ENCODE measurements at places on chromosomes 7 and 10.

DNA sequence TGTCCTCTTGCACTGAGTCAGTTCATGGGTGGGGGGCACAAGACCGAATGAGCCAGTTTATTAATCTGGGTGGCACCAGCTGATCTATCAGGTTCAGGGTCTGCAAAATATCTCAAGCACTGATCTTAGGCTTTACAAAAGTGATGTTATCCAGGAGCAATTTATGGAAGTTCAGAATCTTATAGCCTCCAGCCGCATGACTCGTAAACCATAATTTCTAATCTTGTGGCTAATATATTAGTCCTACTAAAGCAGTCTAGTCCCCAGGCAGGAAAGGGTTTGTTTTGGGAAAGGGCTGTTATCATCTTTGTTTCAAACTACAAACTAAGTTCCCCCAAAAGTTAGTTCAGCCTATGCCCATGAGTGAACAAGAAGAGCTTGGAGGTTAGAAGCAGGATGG, 33.9 kb downstream of the AKR1C8 start:
- DNase-seq, result no peak

DNA sequence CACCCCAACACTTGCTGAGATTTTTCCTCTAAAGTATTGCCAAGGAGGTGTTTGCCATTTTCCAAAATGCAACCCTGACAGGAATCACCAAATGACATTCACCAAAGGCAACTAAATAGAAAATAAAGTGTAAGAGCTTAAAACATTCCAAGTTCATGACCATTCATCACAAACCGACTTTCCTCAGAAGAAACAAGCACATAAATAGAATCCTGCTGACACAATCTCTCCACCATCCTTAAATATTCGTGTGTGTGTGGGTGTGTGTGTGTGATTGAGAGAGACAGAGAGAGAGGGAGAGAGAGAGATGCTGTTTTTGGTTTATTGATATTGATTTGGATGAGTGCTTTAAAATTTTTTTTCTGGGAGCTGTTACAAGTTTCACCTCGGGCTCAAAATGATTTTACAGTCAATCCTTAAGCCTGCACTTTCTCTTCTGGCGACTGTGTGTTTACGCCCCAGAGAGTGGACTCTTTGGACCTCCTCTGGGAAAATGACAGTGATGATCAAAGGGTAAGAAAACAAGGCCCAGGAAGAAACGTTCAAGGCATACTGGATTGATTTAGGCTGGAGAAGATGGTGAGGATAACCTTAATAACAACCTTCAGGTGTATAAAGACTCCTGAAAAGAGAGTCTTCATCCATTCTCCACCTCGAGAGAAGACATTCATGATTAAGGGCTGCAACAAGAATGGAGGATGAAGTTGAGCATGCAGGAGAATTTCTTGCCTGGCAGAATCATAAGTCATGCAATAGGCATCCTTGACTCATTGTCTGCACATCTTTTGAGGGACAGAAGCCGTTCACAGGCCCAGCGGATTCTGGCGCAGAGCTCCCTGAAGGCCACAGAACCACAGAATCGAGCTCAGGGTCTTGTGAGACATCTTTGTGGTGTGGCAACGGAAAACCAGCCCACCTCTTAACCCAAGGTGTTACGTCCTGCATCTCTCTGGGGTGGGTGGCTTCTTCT, 104.4 kb upstream of the FGFR2 start:
- no peak for DNase-seq

DNA sequence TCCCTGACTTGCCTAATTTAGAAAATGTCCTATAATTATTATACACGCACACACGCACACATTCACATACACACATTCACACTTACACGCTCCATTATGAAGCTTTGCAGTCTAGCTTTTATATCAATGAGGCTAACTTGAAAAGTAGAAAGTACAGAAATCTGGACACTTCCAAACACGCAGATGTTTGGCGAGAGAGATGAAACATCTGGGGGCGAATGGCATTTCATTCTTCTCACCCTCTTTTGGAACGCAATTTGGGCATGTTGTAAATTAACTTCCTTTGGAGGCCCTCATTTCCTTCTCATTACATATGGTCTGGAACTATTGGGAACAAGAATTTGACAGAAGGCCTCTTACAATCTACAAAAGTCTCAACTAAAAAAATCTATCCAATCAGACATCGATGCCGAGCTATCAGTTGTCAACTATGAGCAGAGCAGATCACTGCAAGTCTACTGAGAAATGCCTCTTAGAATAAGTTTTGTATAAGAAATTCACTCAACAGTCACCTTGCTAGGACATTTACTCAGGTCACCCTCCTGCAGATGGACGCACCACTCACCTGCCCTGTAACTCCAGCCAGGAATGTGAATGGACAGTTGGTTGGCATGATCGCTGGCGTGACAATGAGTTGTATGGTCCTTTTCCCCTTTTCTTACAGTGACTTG, 115.2 kb upstream of the ADAM12 start:
- no peak for DNase-seq

- DNase-seq, result no peak
Observed at GRCh38 chr7:81399471-81399870, 370.4 kb downstream of the HGF start.

GRCh38 chr10:85858776-85859515, 507.6 kb downstream of the GRID1 start:
- no peak for DNase-seq

DNA sequence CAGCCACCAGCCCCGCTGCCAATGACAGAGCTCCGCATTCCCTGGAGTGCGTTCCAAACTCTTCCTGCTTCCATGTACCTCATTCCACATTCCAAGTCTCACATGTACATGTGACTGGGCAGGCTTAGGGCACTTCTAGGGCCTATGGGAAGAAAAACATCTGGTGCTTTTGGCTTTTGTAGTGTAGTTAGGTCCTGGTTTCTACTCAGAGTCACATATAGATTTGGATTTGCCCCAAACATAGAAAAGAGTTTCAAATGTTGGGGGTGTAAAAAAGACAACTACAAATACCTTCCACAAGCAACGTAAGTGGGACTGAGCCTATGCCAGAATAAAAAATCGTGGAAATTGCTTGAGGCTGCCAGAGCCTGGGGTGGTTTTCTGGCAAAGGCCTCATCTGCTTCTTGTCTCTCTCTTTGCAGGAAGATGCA, 84.1 kb downstream of the ZNF467 start:
- no peak for DNase-seq

- no peak for DNase-seq
Observed at GRCh38 chr10:125812128-125812750, 10.8 kb downstream of the UROS start.

GRCh38 chr10:100307684-100308083, 21.2 kb upstream of the BLOC1S2 start:
- DNase-seq, result no peak

GRCh38 chr7:144842377-144842851, 6.6 kb upstream of the TPK1 start:
- DNase-seq, result peak; percentile 10

DNA sequence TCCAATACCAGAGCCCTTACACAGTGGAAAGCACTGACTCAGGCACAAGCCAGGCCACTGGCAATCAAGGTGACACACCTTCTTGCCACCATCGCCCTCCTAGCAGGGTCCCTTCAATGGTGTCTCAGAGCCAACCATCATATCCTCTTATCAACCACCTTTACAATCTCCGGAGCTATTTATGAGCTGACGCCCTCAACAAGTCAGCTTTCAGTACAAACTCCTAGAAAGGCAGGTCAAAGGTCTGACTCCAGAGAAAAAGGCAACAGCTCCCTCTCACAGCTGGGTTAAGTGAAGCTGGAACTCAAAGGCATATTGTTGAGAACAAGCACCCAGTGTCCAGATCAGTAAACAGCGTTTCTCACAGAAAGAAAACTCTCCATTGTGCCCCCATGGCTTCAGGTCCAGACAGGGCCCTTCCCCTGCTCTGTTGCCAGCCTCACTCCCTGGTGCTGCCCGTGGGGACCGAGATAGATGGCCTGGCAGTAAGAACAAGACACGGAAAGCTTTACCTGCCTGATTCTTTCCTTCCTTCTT, 2.4 kb downstream of the ZNF3 start:
- no peak for DNase-seq

DNA sequence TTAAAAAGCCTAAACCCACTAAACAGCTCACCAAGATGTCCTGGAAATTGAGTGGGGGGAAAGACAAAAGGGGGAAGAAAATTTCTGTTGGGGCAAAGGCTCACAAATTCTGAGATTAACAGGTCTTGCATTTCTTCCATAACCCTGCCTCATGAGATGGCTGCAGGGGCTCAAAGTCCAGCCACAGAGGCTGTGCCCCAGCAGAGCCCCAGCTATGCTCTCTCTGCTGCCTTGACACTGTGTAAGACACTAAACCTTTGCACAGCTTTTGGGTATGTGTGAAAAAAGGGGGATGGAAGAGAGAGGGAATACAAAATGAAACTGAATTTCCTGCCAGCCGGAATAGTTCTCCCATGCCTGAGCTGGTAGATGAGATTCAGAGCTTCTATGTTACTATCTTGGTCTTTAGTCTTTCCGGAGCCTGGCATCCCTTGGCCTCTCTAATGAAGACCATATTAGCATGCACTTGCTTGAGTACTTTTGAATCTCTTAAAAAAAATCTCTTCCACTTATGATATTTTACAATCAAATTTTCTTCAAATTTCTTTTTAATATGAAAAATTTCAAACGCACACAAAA, 240.0 kb upstream of the IMMP2L start:
- DNase-seq, result no peak

GRCh38 chr7:155860840-155861479, 48.7 kb upstream of the SHH start:
- no peak for DNase-seq

DNA sequence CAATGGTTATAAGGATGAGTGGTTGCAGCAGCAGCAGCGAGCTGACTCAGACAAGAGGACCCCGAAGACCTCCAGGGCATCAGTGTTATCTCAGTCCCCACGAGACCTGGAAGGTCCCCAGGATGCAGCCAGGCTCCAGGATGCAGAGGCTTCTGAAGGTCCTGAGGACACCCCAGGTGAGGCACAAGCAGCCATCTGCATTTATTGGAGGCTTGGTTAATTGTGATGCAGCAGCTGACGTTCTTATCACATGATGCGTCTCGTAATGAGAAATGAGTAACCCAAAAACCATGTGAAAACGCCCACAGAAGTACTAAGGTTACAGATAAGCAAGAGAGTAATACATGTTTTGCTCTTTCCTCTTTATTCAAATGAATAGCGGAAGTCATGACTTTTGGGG, 17.4 kb downstream of the C7orf57 start:
- DNase-seq, result no peak

GRCh38 chr10:78408671-78409472, 375.2 kb downstream of the RPS24 start:
- DNase-seq, result no peak

DNA sequence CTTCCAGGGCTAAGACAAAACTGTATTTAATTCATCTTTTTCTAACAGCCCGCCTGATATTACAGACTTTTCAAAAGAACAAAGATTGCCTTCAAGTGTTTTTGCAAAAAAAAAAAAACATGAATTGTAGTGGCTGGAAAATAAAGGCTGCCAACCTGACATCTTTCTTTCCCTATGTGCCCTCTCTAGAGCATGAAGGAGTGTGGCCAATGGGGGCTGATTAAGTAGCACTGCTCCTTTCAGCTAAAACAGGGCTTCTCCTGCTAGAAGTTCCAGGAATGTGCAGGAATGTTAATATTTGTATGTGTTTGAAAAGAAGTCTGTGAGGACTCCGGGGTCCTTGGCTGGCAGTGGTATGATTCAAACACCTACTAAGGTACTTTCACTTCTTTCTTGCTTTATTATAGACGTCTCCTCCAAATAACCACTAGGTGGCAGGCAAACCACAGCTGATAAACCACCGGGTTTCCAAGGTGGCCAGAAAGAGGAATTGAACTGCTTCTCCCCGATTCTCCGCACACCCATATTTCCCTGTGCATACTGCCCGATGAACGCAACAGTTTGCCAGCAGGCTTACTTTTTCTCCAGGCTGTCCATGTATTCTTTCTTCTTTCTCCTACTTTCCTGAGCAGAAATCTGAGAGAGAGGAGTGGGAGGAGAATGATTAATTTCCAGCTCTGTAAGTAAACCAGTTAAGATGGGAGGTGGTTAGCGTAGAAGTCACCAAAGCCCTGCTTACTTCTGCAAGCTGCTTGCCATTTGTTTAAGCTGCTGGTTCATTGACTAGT, 56.8 kb upstream of the DGKI start:
- peak; percentile 32 for DNase-seq

DNA sequence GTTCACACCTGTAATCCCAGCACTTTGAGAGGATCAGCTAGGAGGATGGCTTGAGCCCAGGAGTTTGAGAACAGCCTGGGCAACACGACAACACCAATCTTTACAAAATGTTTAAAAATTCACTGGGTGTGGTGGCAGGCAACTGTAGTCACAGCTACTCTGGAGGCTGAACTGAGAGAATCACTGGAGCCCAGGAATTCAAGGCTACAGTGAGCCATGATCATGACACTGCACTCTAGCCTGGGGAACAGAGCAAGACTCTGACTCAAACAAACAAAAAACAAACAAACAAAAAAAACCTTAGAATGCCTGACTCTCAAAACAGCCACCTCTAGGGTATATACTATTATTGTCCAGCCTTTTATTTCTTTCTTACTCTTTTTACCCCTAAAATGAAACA, 56.5 kb upstream of the PAPSS2 start:
- DNase-seq, result no peak

DNA sequence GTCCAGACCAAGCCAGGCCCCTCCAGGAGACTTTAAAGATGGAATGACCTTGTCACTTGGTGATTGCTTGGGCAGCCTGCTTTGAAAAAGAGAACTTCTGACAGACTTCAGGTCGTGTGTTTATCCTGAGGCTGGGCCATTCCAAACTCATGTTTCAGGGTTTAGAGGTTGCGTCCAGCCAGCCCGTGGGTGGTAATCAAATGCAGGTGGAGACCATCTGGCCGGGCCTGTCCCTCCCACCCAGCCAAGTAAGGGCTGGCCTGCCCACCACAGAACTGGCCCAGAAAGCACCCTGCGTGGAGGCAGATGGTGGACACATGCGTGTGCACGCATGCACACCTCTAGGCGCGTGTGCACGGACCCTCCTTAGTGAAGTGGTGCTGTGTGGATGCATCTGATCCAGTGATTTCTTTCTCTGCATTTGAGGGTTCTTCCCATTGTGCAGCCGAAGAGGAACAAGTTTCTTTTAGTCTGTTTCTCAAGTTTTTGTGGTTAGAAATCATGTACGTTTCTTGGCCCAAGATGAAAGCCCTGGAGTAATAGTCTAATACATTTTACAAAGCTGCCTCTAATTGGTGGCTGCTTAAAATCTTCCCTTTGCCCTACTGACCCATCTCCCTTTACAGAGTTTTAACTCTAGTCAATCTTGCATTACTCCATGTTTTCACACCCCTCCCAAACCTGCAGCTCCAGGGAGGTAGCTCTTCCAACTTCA, 43.0 kb downstream of the SUFU start:
- no peak for DNase-seq

- no peak for DNase-seq
Observed at GRCh38 chr10:6023661-6024333, 38.4 kb downstream of the IL2RA start.

- no peak for DNase-seq
Observed at GRCh38 chr7:30144657-30145306, 10.0 kb downstream of the MTURN start.

GRCh38 chr7:148222721-148223120, 367.8 kb upstream of the C7orf33 start:
- no peak for DNase-seq

- DNase-seq, result no peak
Observed at GRCh38 chr7:101673315-101673714, 44.2 kb upstream of the MYL10 start.

- DNase-seq, result no peak
Observed at GRCh38 chr10:69709366-69709941, 79.4 kb downstream of the FAM241B start.

Data from HuH-7.5 (cell line).